ENCODE measurements at places on chromosomes 5 and 9.

DNA sequence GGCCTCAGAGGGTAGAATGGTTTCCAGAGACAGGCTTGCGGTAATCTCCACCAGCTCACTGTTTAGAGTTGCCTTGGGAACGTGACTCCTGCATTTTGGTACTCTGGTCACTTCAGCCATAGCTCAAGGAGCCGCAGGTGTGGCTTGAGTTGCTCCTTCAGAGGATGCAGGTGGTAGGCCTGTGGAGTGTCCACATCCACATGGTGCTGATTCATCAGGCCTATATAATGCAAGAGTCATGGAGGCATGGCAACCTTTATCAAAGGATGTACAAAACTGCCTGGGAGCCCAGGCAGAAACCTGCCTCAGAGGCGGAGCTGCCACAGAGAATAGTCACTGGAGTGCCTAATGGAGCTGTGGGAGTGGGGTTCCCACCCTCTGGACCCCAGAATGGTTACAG, 114.2 kb downstream of the ANXA1 start:
- DNase-seq = no peak

DNA sequence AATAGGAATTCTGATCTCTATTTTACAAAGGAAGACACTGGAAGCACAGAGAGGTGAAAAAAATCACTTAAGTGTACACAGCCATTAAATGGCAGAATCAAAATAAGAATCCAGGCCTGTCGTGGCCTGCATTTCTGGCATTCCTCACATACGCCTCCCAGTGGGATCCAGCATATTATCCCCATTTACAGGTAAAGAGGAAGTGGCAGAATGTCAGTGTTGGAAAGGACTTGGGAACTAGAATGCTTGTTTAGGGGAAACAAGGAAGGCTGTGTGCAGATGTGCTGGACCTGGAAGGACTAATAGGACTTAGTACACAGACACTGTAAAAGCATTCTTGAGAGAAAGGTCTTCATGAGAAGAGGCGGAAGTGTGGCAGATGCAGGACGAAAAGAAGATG, 241.8 kb downstream of the TRIM32 start:
- no peak for DNase-seq

- no peak for DNase-seq
Measured at GRCh38 chr5:54851449-54851848, 133.9 kb downstream of the ESM1 start.

DNA sequence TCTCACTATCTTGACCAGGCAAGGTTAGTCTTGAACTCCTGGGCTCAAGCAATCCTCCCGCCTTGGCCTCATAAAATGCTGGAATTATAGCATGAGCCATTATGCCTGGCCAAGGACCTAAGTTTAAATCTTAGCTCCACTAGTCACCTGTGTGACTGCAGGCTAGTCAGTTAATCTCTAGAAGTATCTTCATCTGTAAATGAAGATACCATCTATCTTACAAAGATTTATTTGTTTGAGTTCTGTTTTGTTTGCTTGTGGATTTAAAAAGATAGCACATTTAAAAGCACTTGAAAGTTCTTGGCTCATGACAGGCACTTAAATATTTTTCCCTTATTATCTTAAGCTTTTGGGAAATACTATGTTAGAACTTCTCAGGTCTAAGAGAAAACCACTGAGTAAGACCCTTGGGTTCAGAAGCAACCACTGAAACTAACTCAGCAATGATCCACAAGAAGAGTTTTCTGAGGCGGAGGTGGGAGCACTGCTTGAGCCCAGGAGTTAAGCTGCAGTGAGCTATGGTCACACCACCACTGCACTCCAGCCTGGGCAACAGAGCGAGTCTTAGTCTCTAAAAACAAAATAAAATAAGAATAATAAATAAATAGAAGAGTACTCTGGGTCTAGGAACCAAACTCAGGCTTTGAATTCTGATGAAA, 19.1 kb downstream of the TMEM245 start:
- no peak for DNase-seq

GRCh38 chr5:43037636-43038495, 2.3 kb downstream of the ANXA2R start:
- DNase-seq = peak; percentile 77
